ENCODE measurements at places on chromosomes 4 and X. TPM values are rescaled to one million over a fixed set of nuclear protein-coding genes. Genes with fewer than 3 reads are reported as not detected.
A peak's percentile ranks its signal among the peaks of the same experiment; 100 is the strongest.

GRCh38 chr4:73589887-73590801 is 30.1 kb downstream of the RASSF6 start:
- DNase-seq, result no peak

DNA sequence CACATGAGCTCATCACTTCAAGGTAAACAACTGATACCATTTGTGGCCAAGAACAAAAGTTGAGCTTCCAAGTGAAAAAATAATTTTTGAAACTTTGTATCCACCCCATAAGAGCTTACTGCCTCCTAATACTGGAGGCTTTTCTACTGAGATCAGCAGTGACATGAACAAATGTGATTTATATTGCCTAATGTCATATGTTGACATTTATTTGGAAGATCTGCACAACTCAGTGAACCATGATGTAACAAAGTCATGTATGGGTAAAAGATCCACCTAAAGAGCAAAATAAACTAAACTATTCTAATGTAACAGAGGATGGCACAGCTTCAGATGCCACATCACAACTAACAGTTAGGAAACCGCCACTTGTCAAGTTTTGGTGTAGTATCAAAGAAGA is 65.8 kb downstream of the AFAP1 start:
- DNase-seq, result no peak

GRCh38 chrX:39809331-39809730 is 288.4 kb downstream of the BCOR start:
- no peak for DNase-seq

GRCh38 chrX:39984191-39984956 is 113.4 kb downstream of the BCOR start:
- DNase-seq, result peak; percentile 90

Gene FAT1
- 19.4 TPM for polyA plus RNA-seq

Gene NCAPG
- polyA plus RNA-seq, result 1.6 TPM

Gene SPANXA1
- not detected for polyA plus RNA-seq

Gene IRS4
- 0.04 TPM for polyA plus RNA-seq

Gene MAGEA11
- polyA plus RNA-seq, result not detected

Gene PABPC5
- 0.26 TPM for polyA plus RNA-seq

Data from lung (tissue), 17 donors.